Caki2 (cell line): ENCODE measurements at places on chromosomes 4 and X.

GRCh38 chrX:13250826-13251580, 68.8 kb downstream of the ATXN3L start:
- no peak for DNase-seq

DNA sequence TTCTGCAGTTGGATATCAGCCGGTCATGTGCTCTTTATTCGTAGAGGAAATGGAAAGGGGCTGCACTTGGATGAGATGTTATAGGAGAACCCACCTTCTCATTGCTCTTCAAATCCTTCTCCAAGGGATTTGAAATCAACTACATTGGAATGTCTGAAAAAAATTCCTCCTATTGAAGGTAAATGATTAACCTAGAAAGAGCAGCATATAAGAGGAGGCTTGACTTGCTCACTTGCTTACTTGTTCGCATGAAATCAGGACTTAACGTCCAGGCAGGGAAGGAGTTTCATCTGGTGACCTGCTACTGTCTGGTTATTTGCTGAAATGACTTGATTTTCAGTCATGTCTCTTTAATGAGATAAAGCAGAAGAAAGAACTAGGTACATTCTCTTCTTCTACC, 338.4 kb upstream of the NOCT start:
- peak; percentile 41 for DNase-seq

GRCh38 chr4:177239878-177240277, 69.8 kb upstream of the NEIL3 start:
- no peak for DNase-seq

GRCh38 chrX:115367455-115367854, 77.9 kb downstream of the LUZP4 start:
- no peak for DNase-seq

GRCh38 chr4:8920969-8921368, 49.3 kb upstream of the HMX1 start:
- no peak for DNase-seq

- DNase-seq: no peak
These were observed 134.2 kb downstream of the GALNTL6 start for GRCh38 chr4:171947400-171947799.

- no peak for DNase-seq
These were observed 209.9 kb upstream of the DIAPH2 start for GRCh38 chrX:96474741-96475125.

GRCh38 chrX:130714665-130715064, 188.3 kb downstream of the ENOX2 start:
- DNase-seq: no peak

GRCh38 chr4:148749403-148749802, 307.2 kb upstream of the NR3C2 start:
- DNase-seq: peak; percentile 23

- DNase-seq: no peak
These were observed 94.9 kb upstream of the PJA1 start for GRCh38 chrX:69260169-69260568.

DNA sequence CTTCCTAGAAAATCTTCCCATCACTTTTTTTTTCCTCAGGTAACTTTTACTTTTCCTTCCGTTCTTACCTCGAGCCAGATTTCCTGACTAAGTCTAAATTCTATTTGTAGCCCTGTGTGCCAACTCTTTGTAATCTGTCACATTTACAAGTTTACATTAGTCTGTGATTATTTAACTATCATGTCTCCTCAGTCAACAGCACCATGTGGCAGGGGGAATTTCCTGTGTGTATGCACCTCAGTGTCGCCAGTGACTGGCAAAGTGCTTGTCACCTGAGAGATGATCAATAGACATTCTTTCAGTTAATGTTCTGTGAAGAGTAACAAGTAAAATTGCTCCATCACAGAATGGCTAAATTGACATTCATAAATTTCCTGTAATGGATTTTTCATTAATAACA, 468.5 kb downstream of the PDGFC start:
- no peak for DNase-seq

DNA sequence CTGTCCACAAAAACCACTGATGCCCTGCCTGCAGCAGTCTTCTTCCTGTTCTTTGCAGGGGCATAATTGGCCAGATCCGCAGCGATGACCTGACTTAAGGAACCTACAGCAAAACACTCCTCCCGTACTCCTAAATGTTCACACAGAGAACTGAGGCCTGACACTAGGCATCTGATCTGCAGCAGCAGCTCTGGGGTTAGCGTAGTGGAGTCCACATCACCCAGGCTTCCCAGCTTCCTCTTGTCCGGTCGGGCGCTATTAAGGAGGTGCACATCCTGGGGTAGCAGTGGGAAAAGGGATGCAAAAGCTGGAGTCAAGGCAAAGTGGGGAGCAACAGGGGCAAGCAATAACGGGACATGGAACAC, 758 bp downstream of the SCFD2 start:
- peak; percentile 8 for DNase-seq

DNA sequence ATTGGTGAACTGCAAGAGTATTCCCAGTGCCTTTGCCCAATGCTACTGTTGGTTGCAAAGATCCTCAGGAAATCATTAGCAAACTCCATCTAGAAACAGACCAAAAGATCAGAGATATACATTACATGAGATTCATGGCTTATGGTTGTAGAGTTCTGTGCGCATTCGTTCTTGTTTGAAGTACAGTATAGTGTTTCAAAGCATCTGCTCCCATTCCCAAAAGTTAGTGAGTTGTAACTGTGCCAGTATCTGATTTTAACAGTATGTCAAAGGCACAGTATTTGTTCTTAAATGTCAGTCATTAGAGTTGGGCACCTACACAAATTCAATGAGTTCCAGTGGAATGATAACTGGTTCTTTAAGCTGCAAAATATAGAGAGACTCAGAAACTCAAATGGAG, 314.7 kb upstream of the ATOH1 start:
- no peak for DNase-seq

- DNase-seq: no peak
These were observed 17.1 kb downstream of the VSIG4 start for GRCh38 chrX:66022632-66023384.

DNA sequence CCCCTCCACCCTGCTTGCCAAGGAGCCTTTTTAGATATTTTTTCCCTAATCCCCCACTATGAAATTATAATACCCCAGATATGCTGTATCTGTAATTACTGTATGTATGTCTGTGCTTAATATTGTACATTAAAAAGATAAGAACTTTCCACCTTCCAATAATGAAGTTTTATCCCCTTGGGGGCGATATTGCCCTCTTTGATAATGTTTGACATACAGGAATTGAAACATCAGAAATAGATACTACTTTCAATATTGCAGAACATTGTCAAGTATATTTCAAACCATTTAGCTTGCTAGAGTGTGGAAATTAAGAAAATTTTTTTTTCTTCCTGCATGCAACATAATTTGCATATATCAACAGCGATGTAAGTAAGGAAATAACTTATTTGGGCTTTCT, 58.9 kb downstream of the NAF1 start:
- DNase-seq: no peak

- no peak for DNase-seq
These were observed 598.4 kb upstream of the GNPDA2 start for GRCh38 chr4:45324455-45325417.

- no peak for DNase-seq
These were observed 54.5 kb downstream of the KLHL8 start for GRCh38 chr4:87165892-87166291.

DNA sequence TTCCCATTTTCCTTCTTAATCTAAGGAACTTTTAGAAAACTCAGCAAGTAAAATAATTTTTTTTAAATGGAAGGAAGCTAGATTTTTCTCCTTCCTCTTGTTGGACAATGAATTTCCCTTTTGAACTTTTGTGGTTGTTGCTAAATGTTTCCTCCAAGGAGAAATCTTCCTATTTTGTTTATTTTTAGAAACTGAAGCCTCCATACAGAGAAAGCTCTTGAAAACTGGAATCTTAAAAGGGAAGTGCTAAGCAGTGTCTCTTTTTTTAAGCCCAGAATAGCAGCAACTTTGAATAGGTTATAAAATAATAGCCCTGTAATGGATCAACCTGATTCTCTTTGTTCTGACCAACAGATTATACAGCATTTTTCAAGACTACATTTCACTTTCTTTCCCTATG, 15.1 kb upstream of the DCLK2 start:
- DNase-seq: no peak

DNA sequence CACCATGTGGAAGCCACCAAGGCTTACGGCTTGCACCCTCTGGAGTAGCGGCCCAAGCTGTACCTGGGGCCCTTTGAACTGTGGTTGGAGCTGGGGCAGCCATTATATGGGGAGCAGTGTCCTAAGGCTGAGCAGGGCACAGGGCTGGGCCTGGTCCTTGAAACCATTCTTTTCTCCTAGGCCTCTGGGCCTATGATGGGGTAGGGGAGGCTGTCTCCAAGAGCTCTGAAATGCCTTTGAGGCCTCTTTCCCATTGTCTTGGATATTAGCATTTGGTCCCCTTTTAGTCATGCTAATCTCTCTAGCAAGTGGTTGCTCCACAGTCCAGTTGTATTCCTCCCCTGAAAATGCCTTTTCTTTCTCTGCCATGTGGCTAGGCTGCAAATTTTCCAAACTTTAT, 96.4 kb upstream of the ARX start:
- DNase-seq: no peak

GRCh38 chr4:85717351-85717750, 242.4 kb downstream of the ARHGAP24 start:
- no peak for DNase-seq

GRCh38 chr4:40197879-40198689, 1.3 kb downstream of the RHOH start:
- DNase-seq: no peak

DNA sequence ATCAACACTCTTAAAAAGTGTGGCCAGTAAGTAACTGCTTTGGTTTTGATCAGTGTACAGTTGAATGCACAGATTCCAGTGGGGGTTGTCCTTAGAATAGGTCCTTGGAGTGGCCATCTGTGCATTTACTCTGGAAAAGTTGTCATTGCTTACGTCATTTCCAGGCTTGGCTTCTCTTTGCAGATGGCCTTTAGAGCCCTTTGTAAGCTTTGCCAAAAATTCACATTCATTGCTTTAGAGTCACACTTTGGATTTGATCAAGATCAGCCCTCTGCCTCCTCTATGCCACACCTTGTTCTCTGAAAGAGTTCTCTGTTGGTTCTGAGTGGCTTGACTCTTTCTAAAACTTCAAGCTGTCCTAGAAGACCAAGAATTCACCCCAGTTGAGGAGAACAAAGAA, 83.9 kb downstream of the MAMLD1 start:
- DNase-seq: no peak

- DNase-seq: no peak
These were observed 6.3 kb downstream of the SLC25A4 start for GRCh38 chr4:185149392-185149791.

GRCh38 chrX:19857131-19857530, 30.3 kb downstream of the SH3KBP1 start:
- no peak for DNase-seq

DNA sequence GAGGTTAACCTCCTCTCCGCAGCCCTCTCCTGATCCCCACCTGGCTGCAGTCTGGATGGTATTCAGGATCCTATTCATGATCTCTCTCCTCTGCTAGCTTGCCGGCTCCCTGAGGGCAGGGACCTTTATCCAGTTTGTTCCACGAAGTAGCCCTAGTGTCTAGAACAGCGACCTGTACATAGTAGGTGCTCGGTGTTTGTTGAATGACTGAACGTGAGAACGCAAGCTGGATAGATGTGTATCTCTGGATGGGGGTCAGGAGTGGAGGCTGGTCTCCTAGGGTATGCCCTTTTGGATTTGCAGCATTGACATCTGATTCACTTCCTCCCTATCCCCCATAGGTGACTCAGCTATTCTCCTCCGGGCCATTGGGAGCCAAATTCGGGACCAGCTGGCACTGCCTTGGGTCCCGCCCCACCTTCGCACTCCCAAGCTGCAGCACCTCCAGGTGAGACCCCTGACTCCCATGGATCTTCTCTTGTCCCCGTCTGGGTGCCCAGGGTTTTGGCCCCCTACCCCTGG, 7.3 kb downstream of the CCDC22 start:
- no peak for DNase-seq

DNA sequence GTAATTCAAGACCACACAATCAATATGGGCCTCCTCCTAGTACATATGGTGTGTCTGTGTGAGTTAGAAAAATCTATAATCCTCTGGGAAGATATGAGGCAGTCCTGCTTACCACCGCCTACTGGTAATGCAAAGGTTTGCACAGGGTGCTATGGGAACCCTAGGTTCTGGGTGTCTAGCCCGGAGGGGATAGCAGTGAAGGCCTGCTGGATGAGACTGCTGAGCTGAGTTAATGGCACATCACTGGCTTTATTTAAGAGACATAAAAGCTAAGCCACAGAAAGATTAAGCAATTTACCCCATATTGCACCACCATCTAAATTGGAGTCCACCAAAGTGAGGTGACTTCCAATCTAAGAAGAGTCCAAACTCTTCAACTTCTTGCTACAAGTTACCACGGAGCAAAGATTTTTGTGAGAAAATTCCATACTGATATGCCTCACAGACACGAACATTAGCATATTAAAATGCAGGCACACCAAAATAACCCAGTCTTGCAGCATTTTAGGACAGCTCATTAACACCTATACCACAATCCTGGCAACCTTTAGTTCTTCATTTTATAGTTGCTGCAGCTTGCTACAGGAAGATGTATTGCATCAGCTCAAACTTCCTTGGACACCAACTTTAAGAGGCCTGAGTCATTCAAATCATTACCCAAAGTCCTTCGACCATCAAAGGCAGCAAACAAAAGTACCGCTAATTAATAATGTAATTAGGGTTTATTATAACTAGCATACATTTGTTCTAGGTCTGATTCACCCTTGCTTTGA, 13.7 kb downstream of the DGKK start:
- DNase-seq: no peak

- no peak for DNase-seq
These were observed 85.4 kb upstream of the NR3C2 start for GRCh38 chr4:148527571-148527970.

- DNase-seq: no peak
These were observed 15.4 kb downstream of the BBS12 start for GRCh38 chr4:122747883-122748282.

GRCh38 chr4:55407119-55407518, 11.4 kb downstream of the TMEM165 start:
- no peak for DNase-seq

- no peak for DNase-seq
These were observed 128.0 kb downstream of the MXRA5 start for GRCh38 chrX:3218442-3218841.

DNA sequence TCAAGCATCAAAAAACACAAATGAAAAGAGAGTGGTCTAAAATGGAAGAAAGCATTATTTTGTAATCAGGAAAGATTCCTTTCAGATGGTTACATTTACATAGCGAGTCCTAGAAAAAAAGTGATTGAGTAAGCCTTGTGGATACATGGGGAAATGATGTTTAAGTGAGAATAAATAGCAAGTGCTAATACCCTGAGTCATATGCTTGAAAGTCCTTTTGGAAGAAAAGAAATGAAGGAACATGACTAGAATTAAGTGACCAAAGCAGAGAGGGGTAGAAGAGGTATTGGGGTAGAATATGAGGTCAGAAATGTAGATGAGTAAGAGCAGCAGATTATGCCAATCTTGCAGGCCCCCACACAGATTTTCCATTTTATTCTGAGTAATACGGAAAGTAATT, 814.8 kb upstream of the GRID2 start:
- DNase-seq: no peak

GRCh38 chr4:128373628-128374027, 86.0 kb upstream of the PGRMC2 start:
- DNase-seq: no peak

GRCh38 chrX:65407157-65407626, 127.4 kb downstream of the LAS1L start:
- DNase-seq: no peak

GRCh38 chr4:38306482-38307071, 346.4 kb downstream of the PTTG2 start:
- DNase-seq: no peak
